HFF-Myc (cell line): ENCODE measurements at places on chromosomes 3 and 15.

GRCh38 chr3:14832975-14833722, 14.4 kb downstream of the FGD5 start:
- DNase-seq, result no peak

GRCh38 chr3:60025096-60026050, 975.5 kb upstream of the CFAP20DC start:
- DNase-seq, result no peak

DNA sequence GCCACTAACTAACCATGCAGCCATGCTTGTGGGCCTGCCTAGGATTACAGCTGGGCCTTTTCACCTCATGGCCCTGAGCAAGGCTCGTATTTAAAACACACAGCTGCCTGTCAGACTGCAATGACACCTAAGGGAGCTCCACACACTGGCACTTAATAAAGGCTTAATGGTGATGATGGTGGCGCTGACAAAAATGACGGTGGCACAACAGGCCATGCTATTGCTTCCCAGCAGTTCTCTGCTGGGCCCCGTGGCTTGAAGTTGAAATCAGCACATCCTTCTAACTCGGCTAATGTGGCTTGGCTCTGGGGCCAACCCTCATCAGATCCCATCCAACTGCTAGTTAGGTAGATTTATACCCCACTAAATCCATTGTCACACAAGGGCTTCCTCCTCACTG, 112.9 kb downstream of the FHIT start:
- DNase-seq, result no peak

DNA sequence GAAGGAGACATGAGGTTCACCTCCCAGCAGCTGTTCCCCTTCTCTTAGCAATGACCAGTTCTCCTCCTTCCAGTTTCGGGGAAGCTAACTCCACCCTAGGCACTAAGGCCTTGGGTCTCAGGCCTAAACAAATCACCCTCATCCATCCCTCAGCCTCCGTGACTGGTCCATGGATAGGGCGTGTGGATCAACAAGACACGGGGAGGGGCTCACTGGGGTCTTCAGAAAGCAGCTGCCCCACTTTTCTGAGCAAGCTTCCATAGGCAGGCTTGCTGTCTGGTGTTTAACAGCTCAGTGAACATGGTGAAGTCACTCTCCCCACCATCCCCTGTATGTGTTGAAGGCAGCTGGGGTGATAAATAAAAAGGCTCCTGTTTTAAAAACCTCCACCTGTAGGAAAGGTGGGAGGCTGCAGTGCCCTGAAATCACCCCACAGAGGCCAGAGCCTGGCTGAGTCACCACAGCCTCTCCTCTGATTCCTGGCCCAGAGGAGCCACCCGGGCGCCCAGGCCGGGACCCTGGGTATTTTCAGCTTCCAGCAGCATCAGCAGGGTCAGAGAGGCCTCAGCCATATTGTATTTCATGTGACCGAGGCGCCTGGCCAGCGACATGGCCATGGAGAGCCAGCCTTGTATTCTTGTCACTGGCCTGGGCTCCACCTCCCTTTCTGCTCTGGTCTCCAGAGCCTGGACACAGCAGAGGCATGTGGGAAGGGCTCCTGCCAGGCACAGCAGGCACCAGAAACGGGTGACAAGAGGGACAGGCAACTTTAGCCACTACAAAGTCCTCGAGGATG, 60.3 kb upstream of the HERC1 start:
- no peak for DNase-seq

- DNase-seq, result peak; percentile 55
Measured at GRCh38 chr15:48358229-48359152, 27.3 kb downstream of the DUT start.

DNA sequence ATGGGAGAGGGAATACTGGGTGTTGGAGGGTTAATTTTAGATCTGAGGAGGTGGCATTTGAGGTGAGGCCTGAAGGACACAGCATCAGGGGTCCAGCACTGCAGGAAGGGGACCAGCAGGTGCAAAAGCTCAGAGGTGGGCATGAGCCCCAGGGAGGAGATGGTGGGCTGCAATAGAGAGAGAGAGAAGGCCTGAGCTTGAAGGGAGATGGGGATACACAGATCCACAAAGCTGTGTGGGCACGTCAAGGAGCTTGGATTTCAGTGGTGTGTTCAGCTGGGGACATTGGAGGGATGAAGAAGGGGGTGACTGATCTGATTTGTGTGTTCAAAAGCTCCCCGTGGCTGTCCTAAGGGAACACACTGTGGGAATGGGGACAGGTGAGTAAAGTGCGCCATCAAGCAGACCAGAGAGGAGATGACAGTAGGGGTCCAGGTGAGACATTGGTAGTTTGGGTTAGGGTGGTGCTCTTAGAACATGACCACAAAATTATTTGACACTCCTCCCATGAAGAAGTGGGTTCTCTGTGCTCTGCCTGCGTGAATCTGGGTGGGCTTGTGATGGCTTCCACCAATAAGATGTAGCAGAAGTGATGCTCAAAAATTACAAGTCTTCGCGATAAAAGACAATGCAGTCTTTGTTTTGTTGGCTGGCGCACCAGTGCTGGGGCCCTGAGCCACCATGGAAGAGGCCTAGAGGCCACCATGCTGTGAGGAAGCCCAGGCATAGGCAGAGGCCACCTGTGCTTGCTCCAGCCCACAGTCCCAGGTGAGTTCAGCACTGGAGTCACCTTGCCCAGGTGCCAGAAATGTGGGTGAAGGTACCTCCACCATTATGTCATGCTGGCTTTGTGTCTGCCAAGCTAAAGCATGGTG, 1.9 kb upstream of the WNT7A start:
- DNase-seq, result no peak

DNA sequence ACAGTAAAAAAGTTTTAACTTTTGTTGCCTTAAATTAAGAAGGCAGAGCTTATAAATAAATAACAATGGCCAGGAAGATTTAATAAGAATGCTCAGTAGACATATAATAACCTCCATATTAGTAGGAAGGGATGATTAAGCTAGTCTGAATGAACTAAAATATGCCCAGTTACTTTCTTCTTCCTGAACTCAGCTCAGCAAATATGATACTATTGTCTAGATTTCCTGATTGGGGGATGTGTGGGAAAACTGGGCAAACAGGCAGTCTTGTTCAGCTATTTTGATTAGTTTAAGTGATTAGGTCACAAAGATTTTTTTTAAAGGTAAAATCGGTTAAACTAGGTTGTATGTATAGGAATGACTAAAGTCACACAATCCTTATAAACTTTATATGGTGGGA, 167.2 kb upstream of the SLC2A2 start:
- no peak for DNase-seq

DNA sequence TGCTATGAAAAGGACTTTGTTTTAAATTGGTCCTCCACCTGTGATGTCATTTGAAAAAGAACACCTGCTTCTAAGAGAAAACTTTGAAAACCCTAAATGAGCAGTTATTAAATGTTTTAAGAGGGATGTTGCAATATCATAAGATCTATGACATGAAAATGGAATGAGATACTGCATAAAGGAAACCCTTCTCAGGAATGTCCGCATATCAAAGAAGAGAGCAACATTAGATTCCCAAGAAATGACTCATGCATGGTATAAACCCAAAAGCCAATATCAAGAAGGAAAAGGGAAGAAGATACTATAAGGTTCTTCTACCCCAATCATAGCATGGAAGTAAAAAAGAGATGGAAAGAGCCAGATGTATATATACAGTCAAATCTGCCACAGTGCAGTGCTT, 627.5 kb upstream of the LMCD1 start:
- DNase-seq, result no peak

DNA sequence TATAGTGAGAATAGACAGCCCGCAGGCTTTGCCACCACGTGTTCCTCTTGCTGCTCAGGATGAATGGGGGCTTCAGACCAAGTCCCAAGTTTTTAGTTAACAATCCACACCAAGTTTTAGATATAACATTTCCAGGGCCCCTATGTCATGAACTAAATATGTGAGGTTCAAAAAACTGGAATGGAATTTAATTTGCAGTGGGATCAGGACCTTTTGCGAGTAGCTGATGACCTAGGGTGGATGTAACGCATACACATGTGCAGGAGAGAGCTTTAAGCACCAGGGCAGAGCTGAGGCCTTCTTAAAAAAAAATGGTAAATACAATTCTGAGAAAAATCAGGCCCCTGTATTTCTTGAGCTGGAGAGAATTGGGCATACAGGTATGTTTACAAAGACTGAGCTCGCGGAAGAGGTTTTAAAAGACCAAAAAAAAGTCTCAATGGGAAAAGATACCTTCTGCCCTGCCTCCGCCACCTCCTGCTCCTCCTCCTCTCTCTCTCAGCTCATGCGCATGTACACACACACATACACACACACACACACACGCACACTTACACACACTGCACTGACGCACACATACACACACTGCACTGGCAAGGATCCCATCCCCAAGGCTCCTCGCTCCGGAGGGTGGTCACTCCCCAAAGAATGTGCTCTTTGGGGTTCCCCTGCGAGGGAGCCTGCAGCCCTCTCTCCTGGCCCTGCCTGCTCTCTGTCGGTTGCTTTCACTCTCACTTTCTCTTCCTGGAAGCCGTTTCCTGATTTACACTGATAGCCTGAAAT, 48.2 kb upstream of the IGF1R start:
- peak; percentile 20 for DNase-seq

GRCh38 chr3:65563861-65564260, 474.9 kb downstream of the MAGI1 start:
- no peak for DNase-seq

- no peak for DNase-seq
Measured at GRCh38 chr15:70560617-70561328, 202.6 kb downstream of the UACA start.

DNA sequence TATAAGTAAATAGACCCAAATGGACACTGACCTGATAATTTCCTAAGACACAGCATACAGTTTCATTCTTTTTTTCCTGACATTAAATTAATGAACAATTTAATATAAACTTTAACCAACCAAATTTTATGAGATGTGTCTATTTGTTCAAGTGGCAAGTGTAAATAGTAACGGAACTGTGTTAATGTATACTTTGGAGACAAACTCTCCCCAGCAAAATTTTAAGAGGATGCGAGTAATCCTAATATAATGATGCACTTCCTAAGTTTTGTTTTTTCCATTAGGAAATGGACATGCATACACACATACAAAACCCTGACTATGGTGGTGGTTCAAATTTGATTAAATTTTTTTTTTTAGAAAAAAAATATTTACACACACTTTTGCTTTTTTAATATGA, 38.5 kb upstream of the MYH15 start:
- DNase-seq, result no peak

GRCh38 chr15:64842096-64842939, 603 bp downstream of the PLEKHO2 start:
- no peak for DNase-seq

GRCh38 chr3:4529876-4530588, 36.9 kb downstream of the ITPR1 start:
- DNase-seq, result no peak

DNA sequence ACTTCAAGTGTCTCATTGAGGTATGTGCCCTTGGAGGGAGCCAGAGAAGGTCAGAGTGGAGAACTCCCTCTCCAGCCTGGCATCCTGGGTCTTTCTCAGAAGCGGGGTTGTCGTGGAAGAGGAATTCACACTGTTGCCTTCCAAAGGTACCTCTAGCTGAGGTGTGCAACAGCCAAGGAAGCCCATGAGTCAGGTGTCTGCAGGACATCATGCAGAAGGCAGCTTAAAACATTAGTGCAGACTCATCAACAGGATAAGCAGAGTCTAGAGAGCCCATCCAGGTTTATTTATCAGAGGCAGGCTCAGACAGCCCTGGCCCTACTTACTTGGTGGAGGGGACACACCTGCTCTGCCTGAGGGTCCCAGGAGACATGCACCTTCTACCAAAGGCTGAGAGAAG, 95.6 kb upstream of the TPM1 start:
- DNase-seq, result no peak

DNA sequence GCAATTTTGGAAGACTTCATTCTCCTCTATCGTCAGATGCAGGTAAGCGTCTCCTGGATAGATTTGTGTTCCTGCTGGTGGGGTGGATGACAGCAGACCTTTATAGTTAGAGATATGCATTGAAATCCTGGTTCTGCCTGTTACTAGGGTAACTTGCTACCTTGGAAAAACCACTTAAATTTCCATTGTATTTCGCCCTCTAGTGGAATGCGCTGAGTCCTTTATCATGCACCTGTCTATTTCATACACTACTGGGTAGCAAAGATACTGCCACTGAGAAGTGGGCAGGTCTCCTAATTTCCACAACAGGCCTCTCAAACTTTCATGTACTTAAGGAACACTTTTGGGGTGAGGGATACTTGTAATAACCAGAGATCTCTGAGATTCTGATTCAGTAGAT, 209.5 kb upstream of the SUCLG2 start:
- peak; percentile 2 for DNase-seq

DNA sequence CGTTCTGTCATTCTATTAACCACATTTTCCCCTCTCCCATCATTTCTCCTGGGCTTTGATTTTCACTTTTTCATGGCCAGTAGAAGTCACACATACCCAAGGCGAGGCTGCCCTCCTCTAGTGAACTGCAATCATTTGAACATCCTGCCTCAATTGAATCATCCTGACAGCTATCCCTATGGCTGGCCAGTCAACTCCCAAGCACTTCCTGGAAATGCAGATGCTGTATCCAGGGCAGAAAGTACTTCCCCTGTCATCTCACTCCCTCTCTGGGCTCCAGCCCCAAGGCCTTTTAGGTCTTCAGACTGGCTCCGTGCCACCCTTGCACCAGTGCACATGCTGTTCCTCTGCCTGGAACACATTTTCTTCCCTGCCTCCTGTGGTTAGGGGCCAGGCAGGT, 738.3 kb upstream of the CFAP20DC start:
- no peak for DNase-seq

- DNase-seq, result no peak
Measured at GRCh38 chr3:38454178-38454883, 641 bp downstream of the ACVR2B start.

DNA sequence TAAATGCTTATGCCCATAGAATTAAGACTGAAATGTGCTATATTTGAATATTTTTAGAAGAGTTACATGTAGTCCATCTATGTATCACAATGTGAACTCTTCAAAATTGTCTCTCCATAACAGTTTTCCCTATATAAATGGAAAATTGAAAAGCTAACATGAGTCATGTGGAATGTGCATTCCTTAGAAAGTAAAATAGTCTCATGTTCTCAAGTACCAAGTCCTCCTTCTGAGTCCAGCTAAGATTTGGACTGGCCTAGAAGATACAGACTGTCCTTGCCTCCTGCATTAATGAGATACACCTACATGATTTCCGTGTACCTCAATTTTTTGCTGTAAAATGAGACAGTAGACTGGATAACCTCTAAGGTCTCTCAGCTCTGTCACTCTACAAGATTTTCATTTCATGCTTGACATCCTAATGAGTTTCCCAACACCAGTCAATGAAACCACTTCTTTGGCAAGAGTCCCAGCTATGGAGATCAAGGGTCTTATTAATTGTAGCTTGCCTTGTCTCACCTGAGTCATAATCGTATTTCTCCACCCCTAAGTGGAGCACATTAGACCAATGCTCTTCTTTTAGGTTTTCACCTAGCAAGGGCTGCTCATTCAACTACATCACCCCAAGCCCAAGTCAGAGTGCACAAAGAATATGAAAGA, 350.6 kb upstream of the IL12A start:
- no peak for DNase-seq

GRCh38 chr3:183884097-183884426, 618 bp downstream of the PARL start:
- no peak for DNase-seq

GRCh38 chr3:52225452-52226228, at the start of gene TLR9:
Gene TLR9 (minus strand): TSS chr3:52225645. CDS start chr3:52225529, 116 bp downstream.
- no peak for DNase-seq
